ENCODE measurements at places on chromosomes 5 and 9. TPM values are rescaled to one million over a fixed set of nuclear protein-coding genes. Genes with fewer than 3 reads are reported as not detected.

DNA sequence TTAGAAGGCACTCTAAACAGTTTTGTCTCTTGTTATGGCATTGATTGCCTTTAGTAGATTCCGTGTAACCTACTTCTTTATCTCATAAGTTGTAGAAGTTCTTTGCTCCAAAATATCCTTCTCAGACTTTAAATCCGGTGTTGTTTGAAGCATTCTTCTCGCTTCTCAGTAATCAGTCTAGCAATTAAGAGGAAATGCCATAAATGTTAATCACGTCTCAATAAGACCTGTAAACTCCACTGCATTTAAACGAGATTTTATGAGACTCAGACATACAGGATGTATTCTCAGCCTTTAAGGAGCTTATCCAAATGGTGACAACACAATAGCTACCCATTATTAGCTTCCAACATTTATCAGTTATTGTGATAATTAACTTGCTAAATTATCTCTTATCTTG, 7.7 kb upstream of the C5 start:
- H3K36me3 ChIP-seq: no peaks in the 10 kb centered on the region
- no peak overlapping the region for H3K4me3 ChIP-seq
- no peaks in the 10 kb centered on the region for H3K27me3 ChIP-seq
- H3K27ac ChIP-seq: no peak overlapping the region
- no peaks in the 10 kb centered on the region for H3K4me1 ChIP-seq

GRCh38 chr5:170144286-170145023, 38.8 kb downstream of the FOXI1 start:
- no peaks in the 10 kb centered on the region for H3K4me1 ChIP-seq
- DNase-seq: no peak
- no peaks in the 10 kb centered on the region for H3K27me3 ChIP-seq
- no peaks in the 10 kb centered on the region for H3K36me3 ChIP-seq
- no peak overlapping the region for H3K4me3 ChIP-seq
- H3K27ac ChIP-seq: no peak overlapping the region

The DBN1 gene
- 35.3 TPM for total RNA-seq

The ADRA1B gene
- total RNA-seq: not detected
